Breast epithelium (tissue), 4 donors: ENCODE measurements at places on chromosomes 2 and 18. TPM values are rescaled to one million over a fixed set of nuclear protein-coding genes. Genes with fewer than 3 reads are reported as not detected.

Gene APLF
- total RNA-seq: 14.5 TPM

Gene STARD6
- not detected for total RNA-seq

- no peak for DNase-seq
- H3K36me3 ChIP-seq: no peaks in the 10 kb centered on the region
- no peaks in the 10 kb centered on the region for H3K4me1 ChIP-seq
- H3K4me3 ChIP-seq: no peak overlapping the region
Measured at GRCh38 chr2:199895406-199895805, 15.7 kb upstream of the C2orf69 start.

DNA sequence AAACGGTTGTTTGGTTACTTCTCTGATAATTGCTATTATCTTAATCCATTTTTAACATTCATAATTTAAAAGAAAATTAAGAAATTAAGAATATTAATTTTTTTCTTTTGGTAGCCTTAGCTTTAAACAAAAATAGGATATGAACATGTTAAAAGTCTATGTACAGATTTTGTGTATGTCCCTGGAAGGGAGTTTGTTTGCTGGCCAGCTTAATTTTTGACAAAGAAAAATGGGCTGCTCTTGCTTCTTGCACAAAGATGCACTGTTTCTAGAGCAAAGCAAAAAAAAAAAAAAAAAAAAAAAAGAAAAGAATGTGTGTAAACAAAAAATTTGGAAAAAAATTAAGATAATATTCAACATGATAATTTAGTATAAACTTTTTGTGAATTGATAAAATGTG is 1.3 kb downstream of the RFTN2 start:
- H3K4me1 ChIP-seq: no peaks in the 10 kb centered on the region
- no peak overlapping the region for H3K4me3 ChIP-seq
- no peak overlapping the region for H3K27ac ChIP-seq
- no peak for DNase-seq
- H3K36me3 ChIP-seq: no peaks in the 10 kb centered on the region

DNA sequence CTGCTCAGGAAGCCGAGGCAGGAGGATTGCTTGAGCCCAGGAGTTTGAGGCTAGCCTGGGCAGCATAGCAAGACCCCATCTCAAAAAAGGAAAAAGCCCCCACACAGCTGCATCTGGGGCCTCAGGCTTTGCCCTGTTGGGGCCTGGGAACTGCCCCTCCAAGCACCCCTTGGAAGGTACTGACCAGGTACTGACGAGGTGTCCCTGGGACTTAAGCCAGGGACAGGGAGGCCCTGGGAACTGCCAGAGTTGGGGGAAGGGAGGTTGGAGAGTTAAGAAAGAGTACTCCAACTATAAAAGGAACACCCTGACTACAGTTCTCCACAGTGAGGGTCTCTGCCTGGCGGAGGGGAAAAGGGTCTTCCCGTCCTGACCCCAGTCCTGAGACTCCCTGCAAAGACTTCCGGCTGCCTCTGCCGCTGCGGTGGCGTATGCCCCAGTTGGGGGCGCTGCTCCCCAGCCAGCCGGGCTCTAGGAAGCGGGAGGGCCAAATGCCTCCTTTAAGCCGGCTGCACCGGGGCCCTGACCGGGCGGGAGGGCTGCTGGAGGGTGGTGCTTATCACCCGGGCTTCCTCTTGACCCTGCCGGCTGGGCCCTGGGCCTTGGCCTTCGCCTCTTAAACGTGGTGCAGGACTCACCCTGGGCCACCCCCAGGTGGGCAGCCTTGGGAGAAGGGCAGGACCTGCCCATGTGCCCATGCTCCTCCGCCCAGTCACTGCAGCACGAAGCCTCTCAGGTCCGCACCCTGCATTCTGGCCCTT is 12.8 kb downstream of the SLC30A3 start:
- H3K27ac ChIP-seq: no peak overlapping the region
- no peak overlapping the region for H3K4me3 ChIP-seq
- DNase-seq: no peak
- no peaks in the 10 kb centered on the region for H3K4me1 ChIP-seq

DNA sequence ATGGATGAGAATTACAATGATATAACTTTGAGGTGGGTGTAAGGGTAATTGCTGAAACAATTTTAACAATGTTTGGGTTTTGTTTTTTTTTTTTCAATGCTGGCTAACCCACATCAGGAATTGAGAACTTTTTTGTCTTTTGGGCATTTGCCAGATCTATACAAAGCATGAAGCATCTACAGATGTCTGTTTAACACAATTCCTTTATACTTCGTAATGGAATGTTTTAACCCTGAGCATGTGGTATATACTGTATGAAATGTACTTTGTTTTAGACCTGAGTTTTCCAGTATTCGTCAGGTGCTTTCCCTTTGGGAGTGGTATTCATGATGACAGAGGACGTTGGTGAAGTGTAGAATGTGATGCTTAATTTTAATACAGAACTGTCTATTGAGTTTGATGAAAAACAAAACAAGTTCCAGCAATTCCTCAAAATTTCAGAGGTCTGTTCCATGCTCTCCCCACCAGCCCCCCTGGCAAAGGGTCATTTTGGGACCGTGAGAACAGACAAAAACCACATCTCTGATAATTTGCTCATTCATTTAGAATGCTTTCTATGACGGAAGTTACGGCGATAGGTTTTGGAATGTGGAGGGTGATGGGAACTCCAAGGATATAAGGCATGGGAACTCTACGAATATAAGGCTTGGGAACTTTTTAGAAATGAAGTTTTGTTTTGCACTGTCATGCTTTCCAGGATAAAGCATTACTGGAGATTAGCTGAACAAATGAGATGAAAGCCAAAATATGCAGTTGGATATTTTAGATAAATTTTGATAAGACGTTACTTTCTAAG is 14.1 kb downstream of the LIMS1 start:
- no peak for DNase-seq
- no peaks in the 10 kb centered on the region for H3K36me3 ChIP-seq
- H3K27ac ChIP-seq: no peak overlapping the region
- H3K27me3 ChIP-seq: no peaks in the 10 kb centered on the region
